ENCODE measurements at places on chromosomes 1 and 21. TPM values are rescaled to one million over a fixed set of nuclear protein-coding genes. Genes with fewer than 3 reads are reported as not detected.

Gene GLIS1
- 1.2 TPM for total RNA-seq

Gene REN
- not detected for total RNA-seq

Gene EXO1
- total RNA-seq, result 10.6 TPM

Gene ZNF695
- 0.49 TPM for total RNA-seq

GRCh38 chr1:30144831-30145230 lies 578.6 kb downstream of the MATN1 start:
- DNase-seq, result peak; percentile 37

DNA sequence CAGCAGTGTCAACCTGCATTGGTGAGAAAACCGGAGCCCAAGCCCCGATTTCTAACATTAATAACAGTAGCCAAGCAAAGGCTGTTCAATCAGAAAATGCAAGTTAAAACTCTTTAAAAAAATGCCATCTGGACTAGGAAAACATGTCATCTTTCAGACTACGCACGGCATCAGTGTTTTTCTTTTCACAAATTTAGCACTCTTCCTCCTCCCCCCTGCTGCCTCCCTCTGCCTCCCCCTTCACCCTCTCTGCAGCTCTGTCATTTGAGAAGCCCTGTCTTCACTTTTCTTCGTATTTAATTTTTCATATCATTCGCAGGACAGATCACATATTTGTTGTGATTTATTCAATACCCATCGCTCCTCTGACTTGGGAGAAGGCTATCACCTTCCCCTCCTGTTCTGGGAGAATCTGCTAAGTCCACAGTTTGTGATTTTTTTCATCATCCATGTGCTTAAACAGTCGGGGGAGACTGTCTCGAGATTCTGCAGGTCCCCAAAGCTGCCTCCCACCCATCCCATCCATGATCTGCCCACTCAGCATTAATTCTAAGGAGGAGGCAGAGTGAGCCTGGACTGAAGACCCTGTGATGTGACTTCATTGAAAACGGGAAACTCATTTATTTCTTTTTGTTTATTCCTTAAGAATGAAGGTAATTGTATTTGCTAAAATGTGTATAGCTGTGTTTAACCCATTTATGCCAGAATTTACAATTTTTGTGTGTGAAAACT lies 84.8 kb downstream of the PROX1 start:
- DNase-seq, result no peak

GRCh38 chr1:20350421-20350820 lies 59.7 kb downstream of the VWA5B1 start:
- no peak for DNase-seq

DNA sequence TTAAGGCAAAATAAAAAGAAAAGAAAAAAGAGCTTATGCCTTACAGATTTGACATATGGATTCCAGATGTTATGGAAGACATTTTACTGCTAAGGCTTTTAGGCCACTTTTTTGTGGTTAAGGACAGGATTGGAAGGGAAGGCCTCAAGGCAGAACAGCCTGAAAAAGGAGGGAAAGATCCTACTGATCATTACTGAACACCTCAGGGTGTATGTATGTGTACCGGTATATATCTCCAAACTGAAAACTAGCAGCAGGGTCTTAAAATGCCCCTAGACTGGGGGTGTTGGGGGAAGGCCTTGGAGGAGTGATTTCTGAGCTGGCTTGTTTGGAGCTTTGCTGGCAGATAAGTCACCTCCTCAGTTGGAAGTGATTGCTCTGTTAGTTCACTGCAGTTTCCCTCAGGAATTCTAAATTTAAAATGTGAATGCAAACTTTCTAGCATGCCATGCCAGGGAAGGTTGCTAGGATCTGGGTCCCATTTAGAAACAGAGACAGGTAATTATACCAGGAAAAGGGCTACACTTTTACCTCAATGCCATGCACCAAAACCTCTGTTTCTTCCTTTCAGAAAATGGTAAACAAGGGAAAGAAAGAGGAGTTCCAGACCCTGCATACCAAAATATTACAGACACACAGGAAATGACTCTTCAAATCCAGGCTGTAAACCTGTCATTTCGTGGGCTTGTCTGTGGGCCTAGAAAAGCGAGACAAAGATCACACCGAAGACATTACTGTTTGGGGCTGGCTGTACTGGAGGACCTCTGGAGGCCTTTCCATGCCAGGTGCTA lies 15.0 kb downstream of the C1orf52 start:
- DNase-seq, result no peak

DNA sequence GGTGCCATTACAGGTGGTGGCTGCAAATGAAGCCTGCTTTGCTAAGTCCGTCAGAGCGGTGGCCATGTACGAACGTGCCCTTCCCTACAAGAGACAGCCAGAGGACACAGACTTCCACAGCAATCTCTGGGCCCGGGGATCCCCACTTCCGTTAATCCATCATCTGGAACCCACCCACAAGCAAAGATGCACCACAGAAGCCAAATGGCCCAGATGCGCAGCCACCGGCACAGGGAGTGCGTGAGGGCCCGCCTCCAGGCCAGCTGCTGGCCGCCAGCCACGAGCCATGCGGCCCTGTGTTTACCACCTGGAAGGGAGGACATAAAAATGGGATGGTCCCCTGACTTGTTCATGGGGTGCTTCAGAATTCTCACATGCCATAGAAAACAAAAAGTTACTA lies 22.1 kb downstream of the MRAP start:
- DNase-seq, result no peak

GRCh38 chr1:244854865-244855578 lies 9.3 kb downstream of the HNRNPU start:
- no peak for DNase-seq

DNA sequence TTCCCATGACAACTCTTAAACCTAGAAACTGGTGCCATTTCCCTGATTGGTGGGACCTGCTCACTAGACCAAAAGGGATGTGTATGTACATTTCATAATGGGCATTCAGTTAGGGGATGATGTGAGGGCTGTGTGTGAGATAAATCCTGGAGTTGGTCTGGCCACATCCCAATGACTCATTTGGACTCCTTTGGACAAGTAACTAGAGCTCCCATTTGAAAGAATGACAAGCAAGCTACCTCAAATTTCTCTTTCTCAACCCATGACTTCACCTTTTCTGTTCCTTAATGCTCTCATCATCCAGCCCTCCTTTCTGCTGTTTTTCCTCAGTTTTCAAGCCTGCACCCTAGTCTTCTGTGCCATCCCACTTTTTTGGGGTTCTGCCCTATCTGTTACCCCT lies 27.9 kb downstream of the EBNA1BP2 start:
- DNase-seq, result no peak

DNA sequence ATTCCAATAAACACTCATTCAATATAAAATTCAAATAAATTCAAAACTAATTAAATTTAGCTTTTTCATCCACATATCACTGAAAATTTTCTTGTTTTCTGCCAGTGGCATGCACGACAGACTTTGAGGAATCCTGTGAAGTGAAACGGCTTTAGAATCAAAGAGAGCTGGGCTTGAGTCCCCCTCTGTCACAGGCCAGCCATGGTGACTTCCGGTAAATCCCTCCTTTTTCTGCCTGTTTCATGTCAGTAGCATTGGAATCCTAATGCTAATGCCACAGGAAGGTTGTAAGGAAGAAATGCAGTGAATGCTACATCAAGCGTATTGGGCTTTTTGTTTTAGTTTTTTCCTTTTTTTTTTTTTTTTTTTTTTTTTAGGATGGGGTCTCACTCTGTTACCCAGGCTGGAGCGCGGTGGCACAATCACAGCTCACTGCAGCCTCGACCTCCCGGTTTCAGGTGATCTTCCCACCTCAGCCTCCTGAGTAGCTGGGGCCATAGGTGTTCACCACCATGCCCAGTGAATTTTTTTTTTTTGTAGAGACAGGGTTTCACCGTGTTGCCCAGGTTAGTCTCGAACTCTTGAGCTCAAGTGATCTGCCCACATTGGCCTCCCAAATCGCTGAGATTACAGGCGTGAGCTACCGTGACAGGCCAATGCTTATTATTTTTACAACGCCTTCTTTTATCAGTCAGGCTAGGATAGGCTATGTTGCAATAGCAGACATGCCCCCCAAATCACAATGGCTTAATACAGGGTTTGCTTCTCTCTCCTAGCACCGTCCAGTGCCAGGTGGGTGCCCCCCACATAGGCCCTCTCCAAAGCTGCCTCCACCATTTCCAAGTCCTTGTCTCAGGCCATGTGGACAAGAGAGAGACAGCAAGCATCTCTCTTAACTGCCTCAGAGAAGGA lies 3.6 kb upstream of the MATN1 start:
- no peak for DNase-seq

- no peak for DNase-seq
These were observed 1.9 kb upstream of the PRMT2 start for GRCh38 chr21:46633566-46633965.

- DNase-seq, result no peak
These were observed 36.0 kb upstream of the GRIK1 start for GRCh38 chr21:29975776-29976175.

- no peak for DNase-seq
These were observed 876 bp downstream of the RAB29 start for GRCh38 chr1:205774198-205775014.

DNA sequence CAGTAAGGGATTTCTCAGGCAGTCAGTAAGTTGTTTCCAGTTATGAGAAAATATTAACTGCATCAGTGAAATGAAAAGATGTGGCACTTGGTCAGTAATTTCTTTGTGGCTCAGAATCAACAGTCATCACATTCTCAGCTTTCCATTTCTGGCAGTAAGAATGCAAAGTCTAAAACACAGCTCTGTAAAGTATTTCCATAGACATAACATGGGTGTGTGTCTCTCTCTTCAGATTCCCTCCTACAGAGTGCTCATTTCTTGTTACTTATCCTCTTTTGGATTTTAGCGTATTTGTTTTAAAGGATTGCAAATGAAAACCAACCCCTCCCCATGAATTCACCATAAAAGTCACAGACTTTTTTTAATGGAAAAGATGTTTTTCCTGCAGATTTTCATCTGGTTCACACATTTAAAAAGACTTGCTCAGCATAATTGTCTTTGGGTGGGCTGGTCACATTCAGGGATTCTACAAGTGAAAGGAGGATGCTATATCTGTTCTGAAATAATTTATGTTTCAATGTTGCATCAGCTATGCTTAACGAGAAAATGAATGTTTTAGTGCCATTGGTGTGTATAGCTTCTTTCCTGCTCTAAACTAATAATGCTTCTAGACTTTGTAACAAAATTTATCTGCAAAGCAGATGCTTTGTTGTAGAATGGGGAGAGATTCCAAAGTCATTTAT lies 34.6 kb upstream of the CD55 start:
- DNase-seq, result no peak

DNA sequence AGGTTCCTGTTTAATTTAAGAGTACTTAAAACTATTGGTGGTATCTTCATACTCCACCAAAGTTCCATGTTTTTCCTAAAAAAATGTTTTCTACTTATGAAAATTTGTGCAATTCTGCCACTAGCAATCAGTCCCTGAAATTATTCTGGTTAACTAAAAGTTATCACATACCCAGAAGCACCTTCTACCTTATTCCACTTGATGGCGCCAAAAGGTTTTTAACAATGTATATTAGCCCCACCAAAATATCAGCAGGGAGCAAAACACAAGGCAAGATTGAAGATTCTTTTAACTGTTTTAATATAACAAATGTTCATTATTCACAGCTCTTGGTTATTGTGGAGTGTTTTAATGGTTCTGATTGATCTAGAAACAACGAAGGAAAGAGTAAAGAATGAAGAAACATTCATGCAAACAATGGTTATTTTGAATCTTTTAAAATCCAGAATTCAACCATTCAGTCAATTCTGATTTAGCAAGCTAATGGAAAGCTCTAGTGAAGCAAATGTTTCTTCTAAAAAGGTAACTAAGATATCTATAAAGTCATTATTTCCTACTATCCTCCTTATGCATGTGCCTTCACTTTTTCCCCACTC lies 67.2 kb downstream of the TTLL7 start:
- no peak for DNase-seq

DNA sequence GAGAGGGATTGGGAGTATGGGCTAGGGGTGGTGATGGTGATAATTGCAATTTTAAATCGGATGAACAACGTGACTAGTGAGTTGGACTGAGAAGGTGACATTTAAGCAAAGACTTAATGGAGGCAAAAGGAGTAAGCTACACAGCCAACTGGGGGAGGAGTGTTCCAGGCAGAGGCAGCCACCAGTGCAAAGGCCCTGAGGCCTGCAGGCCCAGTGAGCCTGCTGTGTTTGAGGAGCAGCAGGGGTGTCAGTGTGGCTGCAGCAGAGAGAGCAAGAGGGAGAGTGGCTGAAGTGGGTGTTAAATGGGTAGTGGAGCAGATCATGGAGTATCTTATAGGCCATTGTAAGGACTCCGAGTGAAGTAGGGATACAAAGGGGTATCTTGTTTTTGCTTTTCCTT lies 18.8 kb downstream of the MYOG start:
- no peak for DNase-seq

GRCh38 chr1:31752952-31753475 lies 11.1 kb downstream of the ADGRB2 start:
- no peak for DNase-seq

- DNase-seq, result no peak
These were observed 229.3 kb upstream of the PTBP2 start for GRCh38 chr1:96492236-96492635.

DNA sequence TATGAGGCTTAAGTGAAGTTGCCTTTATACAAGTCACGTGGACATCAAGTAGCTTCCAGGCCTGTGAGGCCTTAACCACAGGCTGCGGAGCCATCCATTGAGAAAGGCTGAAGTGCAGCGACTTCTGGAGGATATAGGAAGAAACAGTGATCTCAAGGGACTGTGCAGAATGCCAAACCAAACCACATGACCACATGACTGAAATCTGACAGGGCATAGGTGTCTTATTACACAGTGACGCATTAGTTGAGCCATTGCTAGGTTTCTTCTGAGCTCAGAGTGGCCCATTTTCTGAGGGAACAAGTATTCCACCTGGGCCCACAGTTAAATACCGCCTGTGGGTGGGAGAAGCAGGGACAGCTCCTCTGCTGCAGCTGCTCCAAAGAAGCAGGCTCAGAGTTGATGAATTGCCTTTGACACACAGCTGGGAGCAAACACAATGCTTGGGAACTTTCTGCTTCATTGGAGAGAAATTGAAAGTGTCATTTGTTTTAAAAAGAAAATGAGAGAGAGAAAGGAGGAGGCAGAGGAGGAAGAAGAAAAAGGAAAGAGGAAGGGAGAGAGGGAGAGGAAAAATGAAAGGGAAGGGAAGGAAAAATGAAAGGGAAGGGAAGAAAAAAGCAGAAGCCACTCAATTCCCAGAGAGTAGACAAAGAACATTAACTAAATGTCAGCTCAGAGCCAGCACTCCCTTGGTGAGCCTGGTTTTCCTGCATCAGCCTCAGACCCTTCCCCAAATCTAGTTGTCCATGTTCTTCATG lies 94.4 kb downstream of the COLGALT2 start:
- DNase-seq, result no peak
